Activated CD8-positive, alpha-beta memory T cell treated with anti-CD3 and anti-CD28 coated beads, Interleukin-2, amount 10 ng/mL, durations not matched to agents 7 days and 5 days (primary cell): ENCODE measurements at places on chromosomes 4 and X.

DNA sequence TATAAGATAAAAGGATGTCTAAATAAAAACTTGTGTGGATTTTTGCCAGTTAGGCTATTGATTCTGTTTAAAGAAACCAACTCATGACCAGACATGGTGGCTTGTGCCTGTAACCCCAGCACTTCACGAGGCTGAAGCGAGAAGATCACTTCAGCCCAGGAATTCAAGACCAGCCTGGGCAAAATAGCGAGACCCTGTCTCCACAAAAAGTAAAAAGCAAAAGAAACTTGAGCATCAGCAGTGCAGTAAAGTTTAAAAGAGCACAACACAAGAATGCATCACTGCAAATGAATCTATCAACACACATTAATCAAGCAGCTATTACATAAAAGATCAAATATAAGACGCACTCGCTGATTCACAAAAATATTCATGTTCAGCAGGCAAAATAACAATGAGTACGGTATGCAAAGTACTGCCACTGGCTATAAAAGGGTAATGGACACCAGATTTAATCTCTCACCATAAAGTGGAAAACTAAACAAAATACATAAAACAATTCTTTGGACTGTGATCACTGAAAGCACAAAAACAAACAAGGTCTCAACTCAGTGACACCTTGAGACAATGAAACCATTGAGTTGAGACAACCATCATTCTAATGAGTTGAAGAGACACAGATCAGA, 41.3 kb downstream of the LRBA start:
- no peak for DNase-seq

DNA sequence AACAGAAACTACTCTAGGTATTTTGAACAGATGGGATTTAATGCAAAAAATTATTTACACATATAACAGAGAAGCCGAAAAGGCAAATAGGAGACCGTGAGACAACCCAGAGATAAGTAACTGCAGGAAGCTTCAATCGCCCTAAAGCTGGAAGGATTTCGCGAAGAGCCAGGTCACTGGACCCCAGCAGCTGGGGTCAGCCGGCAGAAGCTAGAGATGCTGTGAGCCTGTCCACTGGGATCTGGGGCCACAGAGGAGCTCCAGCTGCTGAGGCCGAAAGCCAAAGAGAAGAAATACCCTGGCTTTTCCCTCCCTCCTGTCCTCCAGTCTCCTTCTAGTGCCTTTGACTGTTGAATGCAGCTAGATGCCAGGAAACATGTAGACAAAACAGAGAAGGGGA, 192.8 kb upstream of the BCOR start:
- no peak for DNase-seq

GRCh38 chr4:6926681-6927478, 17.3 kb downstream of the TBC1D14 start:
- DNase-seq = peak; percentile 69

- no peak for DNase-seq
These were observed 79.1 kb upstream of the TFDP3 start for GRCh38 chrX:133297284-133297683.

GRCh38 chr4:138616775-138617174, 374.6 kb upstream of the SLC7A11 start:
- no peak for DNase-seq

GRCh38 chrX:123477673-123478072, 255.2 kb downstream of the THOC2 start:
- DNase-seq = no peak

- DNase-seq = no peak
These were observed 10.7 kb downstream of the GRSF1 start for GRCh38 chr4:70829015-70829414.

DNA sequence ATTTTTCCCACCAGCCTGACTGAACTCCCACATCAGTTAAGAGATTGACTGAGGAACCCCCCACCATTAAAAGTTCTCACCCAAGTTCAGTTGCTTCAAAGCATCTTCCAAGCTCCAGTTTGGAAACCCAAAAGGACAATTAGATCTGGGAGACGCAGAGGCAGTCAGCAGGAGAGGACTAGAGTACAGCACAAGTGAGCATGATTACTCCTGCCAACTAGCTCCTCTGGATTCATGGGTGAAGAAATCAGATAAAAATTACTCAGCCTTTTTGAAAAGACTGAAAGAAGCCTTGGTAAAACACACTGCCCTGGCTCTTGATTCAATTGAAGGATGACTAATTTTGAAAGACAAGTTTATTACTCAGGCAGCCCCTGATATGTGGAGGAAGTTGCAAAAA, 297.5 kb downstream of the ADAM29 start:
- no peak for DNase-seq

GRCh38 chr4:142331132-142331531, 515.0 kb downstream of the INPP4B start:
- no peak for DNase-seq

GRCh38 chr4:74202062-74202586, 44.2 kb downstream of the MTHFD2L start:
- DNase-seq = no peak

DNA sequence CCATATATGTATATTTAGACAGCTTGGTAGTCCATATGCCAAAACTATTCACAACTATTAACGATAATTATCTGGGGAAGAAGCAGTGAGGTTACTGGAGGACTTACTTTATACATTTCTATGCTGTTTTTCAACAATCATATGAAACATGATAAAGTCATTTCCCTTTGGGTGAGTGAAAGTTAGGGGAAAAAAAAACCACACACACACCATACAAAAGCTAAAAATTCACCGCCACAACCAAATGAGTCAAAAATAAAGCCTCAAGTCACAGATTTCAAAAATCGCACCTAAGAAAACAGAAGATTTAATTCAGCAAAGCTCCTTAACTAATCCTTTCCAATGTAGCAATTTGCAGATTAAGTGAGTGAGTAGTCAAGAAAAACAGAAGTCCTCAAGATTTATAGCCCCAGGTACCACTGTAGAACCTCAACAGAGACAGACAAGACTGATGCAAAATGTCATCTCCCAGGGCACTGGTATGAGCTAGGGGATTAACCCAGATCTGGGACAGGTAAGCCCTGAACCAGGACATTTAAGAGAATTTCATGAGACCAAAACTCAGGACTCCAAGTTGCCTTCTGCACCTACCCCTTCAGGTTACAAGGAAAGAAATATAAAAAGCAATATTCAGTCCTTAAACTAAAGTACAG, 35.1 kb downstream of the SYTL4 start:
- no peak for DNase-seq

DNA sequence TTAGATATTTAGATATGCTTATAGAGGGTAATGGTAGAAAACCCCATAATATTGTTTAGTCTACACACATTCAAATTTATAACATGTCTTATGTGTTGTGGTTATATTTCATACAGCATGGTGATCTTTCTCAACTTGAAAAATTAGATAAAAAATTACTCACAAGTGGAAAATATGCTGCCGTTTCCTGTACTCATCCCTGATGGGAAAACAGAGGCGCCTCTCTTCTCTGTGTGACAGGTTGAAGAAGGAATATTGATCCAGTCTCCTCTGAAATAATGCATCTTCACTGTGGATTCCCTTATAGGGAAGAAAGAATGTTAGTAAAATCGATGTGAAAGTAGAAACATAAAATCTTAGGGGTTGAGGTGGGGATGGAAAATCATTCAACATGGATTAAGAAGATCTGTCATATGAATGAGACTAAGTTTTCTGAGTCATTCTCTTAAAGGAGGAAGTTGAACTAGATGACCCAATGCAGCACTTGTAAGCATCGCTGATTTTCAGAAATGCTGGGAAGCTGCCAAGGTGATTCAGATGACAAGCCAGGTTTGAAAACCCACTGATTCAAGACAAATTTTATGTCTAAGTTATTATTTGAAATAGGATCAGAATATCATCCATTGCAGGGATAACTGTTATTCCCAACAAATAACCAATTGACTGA, 70.7 kb downstream of the ANKRD50 start:
- DNase-seq = no peak

DNA sequence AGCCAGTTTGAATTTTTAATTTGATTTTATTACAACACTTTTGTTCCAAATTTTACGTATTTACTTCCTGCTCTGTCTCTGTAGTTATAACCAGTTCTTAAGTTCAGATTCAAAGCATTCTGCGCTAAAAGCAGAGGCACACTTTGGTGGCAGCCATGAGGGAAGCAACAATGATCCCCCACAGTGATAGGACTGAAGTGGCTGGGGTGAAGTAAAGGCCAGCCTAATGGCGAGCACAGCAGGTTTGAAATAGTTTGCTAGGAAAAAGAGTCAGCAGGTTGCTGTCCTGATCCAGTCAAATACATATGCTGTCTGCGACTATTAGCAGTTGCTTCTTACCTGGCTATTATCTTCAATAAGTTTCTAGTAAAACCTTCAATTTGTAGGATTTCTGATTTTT, 176.3 kb downstream of the RPA4 start:
- no peak for DNase-seq

DNA sequence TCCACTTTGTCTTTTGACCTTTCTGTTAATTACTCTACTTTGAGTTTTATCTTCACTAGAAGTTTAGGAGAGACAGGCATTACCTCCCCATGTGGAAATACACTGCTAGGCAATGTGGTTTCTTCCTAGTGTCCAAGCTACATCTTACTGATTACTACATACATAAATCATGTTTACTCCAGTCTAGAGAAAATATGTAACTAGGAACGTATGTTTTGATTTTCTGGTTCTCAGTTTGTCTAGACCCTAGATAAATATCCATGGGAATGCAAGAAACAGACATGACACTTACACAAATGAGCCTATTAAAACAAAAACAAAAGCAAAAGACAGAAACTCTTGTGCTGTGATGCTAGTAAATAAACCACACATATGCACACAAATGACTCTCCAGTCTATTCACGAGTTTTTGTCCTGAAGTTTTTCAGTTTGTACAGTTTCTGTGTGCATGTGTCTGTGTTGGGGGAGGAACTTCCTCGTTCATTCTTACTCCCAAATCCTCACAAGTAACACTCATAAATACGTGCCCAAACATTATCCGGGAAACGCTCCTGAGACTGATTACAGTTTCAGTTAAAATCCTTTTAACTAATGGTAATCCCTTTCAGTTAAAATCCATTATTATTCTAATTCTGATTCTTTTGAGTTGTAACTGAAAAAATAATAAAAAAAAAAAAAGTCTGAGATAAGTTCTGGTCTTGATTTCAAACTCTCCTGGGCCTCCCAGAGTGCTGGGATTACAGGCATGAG, 283.5 kb upstream of the FTHL17 start:
- DNase-seq = no peak

DNA sequence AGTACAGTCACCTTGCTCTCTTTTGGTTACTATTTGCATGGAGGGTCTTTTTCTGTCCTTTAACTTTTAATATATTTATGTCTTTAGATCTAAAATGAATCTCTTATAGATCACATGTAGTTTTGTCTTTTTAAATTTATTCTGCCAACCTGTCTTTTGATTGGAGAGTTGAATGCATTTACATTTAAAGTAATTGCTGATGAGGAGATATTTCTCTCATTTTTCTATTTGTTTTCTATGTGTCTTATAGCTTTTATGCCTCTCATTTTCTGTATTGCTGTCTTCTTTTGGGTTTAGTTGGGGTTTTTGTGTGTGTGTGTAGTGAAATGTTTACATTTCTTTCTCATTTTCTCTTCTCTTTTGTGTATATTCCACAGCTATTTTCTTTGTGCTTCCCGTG, 123.5 kb downstream of the TBC1D19 start:
- DNase-seq = no peak

- DNase-seq = no peak
These were observed at the start of gene BMPR1B for GRCh38 chr4:94757192-94758140. Gene BMPR1B (plus strand): TSS chr4:94757955. CDS start chr4:95104425, 346,470 bp downstream.

GRCh38 chr4:113398441-113399143, 349.1 kb downstream of the ANK2 start:
- DNase-seq = no peak

DNA sequence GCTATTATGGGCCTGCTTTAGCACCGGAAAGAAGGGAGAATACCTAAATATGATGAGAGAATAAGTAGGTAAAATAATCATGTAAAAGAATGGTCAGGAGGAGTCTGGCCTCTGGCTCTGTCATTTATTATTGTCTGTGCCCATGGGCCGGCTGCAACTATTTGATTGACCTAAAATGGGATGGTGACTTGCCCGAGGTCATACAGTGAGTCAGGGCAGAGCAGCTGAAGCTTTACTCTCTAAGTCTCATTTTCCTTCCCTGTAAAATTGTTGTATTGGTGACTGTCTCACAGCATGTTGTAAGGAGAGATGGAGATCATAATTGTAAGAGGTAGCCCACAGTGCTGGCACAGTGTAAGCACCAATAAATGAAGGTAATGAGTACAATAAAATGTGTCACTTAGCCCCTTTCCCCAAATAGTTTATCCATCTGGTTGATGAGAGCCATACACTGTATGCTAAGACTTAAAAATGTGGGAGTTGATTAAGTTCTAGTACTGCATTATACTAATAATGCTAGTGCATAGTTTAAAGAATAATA, 39.6 kb downstream of the RUFY3 start:
- no peak for DNase-seq

DNA sequence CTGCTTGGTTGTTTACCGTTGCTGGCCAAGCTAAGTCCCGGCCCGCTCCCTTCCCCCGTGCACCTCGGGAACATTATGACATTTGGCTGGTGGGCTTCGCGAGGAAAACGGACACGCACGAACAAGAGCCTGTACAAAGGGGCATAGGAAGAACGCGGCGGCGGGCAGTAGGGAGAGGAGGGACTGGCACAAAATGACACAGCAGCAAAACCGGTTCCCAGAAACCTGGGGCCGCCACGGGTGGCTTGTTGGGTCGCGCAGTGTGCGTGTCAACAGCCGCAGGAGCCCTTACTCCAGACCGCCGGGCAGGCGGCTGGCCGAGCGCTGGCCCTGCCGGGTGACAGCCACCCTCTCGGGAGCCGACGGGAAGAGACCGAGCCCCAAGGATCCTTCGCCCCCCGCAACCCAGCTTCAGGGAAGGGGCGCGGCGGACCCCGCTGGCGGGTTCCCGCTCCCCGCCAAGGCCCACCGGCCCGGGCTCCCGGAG, 1.6 kb upstream of the LIN54 start:
- peak; percentile 65 for DNase-seq

GRCh38 chrX:43003204-43003565, 225.2 kb upstream of the PPP1R2C start:
- no peak for DNase-seq

DNA sequence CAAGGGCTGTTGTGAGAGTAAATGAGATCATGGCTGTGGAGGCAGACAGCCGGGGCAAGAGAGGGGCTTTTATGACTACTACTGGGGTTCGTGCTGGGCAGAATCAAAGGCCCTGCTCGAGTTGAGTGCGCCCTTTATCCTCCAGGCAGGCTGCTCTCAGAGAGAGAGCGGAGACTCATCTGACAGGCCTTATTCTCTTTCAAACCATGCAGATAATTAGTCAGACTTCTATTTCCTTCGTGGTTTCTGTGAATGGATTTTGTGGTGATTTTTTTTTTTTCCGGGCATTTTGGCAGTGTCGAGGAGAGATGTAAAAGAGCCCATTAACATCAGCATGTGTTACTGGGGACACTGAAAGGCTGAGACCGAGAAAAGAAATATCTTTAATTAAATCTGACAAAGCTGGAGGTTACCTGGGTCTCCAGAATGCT, 73.6 kb downstream of the MED28 start:
- DNase-seq = no peak

DNA sequence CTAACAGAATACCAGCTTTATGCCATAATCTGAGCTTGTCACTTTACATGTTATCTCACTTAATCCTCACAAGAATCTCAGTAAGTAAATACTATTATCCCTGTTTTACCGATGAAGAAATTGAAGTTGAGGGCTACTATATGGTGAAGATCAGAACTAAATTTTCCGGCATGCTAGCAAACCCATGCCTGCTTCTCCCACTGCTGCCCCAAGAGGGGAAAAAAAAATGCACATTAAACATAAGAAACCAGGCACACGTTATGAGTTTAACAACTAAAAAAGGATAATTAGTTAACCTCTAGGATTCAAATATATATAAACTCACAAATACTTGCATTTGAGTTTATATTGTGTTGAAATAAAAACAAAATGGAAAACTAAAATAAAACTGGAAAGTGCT, 10.8 kb downstream of the SLC10A7 start:
- DNase-seq = no peak
